ENCODE measurements at places on chromosomes 4 and X. TPM values are rescaled to one million over a fixed set of nuclear protein-coding genes. Genes with fewer than 3 reads are reported as not detected.

DNA sequence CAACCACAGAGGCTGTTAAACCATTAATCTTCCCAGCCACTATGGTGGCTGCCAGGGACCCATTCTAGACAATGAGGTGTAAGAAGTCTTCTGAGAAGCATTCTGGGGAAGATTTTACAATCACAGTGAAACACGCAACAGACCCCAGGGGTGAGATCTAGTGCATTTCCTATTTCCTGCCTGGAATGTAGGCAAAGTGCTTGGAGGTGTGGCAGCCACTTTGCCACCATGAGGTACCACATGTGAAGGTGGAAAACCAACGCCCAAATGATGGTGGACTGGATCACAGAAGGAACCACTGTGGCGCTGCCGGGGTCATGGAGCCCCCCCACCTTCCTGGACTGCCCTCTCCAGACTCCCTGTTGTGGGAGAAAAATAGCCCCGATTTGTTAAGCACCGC is 61.8 kb downstream of the WFS1 start:
- DNase-seq = no peak

GRCh38 chrX:9196961-9197640 is 163.2 kb upstream of the FAM9B start:
- no peak for DNase-seq

DNA sequence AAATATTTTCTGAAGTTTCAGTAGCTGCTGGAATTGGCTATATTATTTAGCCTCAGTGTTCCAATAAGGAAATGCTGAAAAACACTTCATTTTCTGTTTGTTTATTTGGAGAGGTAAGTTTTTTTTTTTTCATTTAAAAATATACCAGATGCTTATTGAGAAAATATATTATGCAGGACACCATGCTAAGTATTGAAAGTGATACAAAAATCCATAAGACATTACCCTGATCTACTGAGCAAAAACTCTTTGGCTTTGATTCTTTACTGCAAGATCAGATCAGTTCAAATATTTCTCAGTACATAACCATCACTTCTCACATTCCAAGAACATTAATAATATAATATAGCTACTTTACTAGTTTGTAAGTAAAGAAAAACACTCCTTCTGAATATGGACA is 123.4 kb upstream of the PACRGL start:
- DNase-seq = no peak

GRCh38 chr4:6566391-6567190 is 8.4 kb upstream of the MAN2B2 start:
- no peak for DNase-seq

DNA sequence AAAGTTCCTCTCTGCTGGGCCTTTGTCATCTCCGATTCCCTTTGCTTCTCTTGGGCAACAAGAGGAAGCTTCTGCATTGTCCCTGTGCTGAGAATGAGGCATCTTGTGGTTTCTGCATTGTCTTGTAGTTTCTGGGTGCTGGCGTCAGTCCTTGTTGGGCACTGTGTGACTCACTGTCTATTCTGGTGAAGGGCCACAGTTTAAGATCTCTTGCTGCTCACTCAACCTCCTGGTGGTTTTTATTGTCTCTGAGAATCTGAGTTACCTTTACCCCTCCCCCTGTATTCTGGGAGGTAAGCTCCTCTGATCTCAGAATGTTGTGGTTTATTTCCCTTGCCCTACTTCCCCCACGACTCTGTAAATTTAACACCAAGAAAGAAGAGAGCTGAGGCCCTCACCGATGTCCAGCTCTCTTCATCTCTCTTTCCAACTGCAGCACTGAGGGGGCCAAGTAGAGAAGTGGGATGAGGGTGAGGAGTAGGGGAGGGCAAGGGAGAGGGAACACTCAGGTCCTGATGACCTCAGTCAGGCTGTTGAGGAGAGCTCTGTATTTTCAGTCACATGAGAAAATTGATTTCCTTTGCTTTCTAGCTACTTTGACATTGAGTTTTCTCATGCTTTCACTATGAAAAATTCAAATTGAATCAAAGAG is 441.6 kb upstream of the PITX2 start:
- peak; percentile 39 for DNase-seq

DNA sequence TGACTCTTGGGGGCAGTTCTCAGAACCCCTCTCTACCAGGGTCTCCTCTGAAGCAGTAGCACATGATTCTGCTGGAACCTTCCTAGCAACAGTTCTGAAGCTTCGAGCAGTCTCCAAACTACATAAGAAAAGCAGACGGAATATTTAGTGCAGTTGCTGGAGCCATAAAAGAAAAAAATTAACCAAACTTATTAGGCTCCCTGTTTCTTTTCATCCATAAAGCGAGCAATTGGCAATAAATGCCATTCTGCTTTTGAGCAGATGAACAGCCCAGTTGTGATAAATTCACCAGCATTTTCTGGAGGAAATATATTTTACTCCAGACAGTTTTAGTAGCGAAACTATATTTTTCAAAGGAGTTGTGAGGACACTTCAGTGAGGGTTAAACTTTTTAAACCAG is 250.1 kb upstream of the BOD1L1 start:
- no peak for DNase-seq

- DNase-seq = no peak
Observed at GRCh38 chr4:13215560-13215959, 268.6 kb downstream of the RAB28 start.

- no peak for DNase-seq
Observed at GRCh38 chr4:101393256-101393655, 45.9 kb upstream of the PPP3CA start.

DNA sequence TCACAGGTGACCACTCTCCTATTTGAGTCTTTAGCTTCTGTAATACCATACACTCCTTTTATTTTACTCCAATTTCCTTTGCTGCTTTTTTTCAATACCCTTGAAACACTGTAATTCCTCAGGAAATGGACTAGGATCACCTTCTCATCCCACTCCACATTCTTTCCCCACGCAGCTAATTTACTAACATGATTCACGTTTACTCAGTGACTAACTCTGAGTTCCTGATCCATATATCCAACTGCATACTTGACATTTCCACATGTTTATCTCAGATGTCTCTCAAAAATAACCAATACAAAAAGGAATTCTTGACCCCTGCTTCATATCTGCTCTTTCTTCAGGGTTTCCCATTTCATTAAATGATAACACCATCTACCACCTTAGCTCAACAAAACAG is 19.9 kb downstream of the RPS6KA6 start:
- DNase-seq = no peak

GRCh38 chr4:156941940-156942548 is 29.6 kb downstream of the PDGFC start:
- DNase-seq = peak; percentile 53

DNA sequence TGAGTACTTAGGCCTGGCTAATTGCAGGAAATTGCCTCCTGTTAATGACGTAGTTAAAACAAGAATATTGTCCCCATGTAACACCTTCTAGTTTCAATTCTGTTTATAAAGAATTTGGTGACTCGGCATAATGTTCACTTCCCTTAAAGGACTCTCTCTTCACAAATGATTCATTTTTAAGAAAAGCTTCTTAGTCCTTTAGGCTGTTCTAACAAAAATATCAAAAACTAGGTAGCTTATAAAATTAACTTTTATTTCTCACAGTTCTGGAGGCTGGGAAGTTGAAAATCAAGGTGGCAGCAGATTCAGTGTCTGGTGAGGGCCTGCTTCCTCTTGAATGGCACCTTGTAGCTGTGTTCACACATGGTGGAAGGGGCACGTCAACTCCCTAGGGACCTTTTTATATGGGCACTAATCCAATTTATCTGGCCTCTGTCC is 23.8 kb downstream of the COL25A1 start:
- no peak for DNase-seq

GRCh38 chr4:171891038-171891437 is 77.8 kb downstream of the GALNTL6 start:
- DNase-seq = no peak

DNA sequence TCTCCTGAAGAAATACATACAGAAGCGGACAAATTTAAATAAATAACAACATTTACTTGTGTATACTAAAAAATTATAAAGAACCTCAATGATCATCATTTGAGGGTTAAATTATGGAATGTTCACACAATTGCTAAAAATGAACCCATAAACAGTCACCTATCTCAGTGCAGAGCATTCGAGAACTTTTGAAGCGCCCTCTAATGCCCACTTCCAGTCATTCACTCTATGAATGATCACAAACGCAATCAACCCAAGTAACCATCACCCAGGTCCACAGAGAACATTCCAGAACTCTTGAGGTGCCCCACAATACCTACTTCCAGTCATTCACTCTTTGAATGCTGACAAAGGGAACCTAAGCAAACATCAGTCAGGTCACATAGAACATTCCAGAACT is 103.5 kb upstream of the PLAC1 start:
- DNase-seq = no peak

GRCh38 chr4:66490729-66491128 is 820.4 kb upstream of the EPHA5 start:
- DNase-seq = no peak

- DNase-seq = no peak
Observed at GRCh38 chr4:76639288-76639687, 204.3 kb downstream of the SHROOM3 start.

DNA sequence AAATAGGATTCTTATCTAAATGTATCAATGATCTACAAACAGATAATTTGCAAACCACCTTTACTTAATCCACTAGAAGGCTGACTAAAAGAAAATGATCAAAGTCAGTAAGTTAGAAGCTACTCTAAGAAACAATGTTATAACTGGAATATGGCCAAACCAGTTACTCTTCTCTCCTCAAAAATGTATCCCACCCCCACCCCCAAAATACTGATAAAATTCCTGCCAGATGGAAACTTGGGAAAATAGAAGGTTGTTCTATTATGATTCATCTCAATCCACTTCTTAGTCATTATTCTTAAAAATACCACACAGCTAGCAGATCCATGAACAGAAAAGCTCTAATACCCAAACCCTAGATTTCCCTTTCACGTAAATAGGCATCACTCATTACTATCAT is 206.4 kb downstream of the KLHL13 start:
- no peak for DNase-seq

GRCh38 chr4:71595576-71596108 is 188.2 kb downstream of the GC start:
- no peak for DNase-seq

DNA sequence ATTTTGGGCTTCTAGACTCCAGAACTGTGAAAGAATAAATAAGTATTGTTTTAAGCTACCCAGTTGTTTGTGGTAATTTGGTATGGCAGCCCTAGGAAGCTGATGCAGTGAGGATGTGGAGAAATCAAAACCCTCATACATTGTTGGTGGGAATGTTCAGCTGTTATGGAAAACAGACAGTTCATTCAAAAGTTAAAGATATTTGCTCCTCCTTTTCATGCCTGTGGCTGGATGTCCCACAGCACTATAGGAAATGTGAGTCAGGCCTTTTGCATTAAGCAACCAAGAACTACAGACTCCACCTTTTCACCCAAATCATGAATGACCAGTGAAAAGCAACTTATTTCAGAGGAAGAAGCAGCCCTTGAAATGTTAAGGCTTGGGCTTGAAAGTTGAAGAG is 6.7 kb downstream of the BBS12 start:
- no peak for DNase-seq

GRCh38 chr4:26150948-26151347 is 169.9 kb upstream of the RBPJ start:
- DNase-seq = no peak

DNA sequence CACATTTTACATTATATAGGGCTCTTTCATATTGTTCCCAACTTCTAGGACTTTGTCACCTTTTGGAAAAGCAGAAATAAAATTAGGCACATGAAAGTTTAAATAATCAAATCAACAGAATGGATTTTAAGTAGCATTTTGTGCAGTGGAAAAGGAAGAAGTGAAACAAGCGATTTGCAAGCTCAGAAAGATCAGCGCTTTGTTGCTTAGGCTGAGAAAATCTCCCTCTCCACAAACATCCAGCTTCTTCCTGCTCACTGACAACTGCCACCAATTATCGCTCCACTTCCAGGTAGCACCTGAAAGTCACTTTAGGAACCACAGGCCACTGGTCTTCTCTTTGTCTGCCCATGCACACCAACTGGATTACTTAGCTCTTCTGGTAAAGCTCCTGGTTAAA is 2.0 kb upstream of the PDK3 start:
- DNase-seq = no peak

- no peak for DNase-seq
Observed at GRCh38 chr4:610411-611261, 14.7 kb upstream of the PDE6B start.

DNA sequence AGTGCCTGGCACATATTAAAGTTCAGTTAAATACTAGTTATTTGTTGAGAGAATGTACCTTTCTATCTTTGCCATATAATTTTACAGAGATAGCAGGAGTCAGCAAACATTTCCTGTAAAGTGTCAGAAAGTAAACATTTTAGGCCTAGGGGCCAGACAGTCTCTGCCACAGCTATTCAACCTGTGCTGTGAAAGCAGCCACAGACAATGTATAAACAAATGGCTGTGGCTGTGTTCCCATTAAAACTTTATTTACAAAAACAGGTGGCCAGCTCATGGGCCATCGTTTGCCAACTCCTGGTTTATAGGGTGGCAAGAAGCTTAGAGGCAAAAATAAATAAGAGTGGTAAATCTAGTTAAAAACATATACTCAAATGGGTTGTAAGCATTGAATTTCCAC is 34.0 kb upstream of the BRS3 start:
- DNase-seq = no peak

- DNase-seq = no peak
Observed at GRCh38 chr4:6878451-6879059, 31.1 kb upstream of the TBC1D14 start.

DNA sequence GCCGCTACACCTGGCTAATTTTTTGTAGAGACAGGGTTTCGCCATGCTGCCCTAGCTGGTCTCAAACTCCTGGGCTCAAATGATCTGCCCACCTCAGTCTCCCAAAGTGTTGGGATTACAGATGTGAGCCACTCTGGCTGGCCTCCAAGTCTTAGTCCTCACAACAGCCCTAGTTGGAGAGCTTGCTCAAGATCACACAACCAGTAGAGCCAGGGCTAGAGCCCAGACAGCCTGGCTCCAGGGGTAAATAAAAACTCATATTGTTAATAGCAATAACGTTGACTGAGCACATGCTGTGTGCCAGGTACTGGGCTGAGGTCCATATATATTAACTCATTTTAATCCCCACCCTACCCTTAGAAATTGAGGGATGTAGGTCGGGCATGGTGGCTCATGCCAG is 7.3 kb upstream of the JAKMIP1 start:
- no peak for DNase-seq

ITGB1BP2 gene
- 3.7 TPM for total RNA-seq

MAP7D2 gene
- total RNA-seq = 2.4 TPM

TRIM60 gene
- not detected for total RNA-seq

SPANXC gene
- total RNA-seq = not detected

NLRP2B gene
- total RNA-seq = not detected

FAM53A gene
- total RNA-seq = 2.4 TPM

FGF13 gene
- 17.1 TPM for total RNA-seq

PALLD gene
- 15.7 TPM for total RNA-seq

RENBP gene
- total RNA-seq = 7.1 TPM

GPC4 gene
- total RNA-seq = 416 TPM

ARHGEF38 gene
- not detected for total RNA-seq

ADGRG2 gene
- total RNA-seq = 6.8 TPM

TMPRSS11A gene
- total RNA-seq = not detected

OPN1MW gene
- not detected for total RNA-seq

MND1 gene
- total RNA-seq = 21.0 TPM

GRIA3 gene
- total RNA-seq = 2.4 TPM

POU3F4 gene
- total RNA-seq = 0.20 TPM
